A172 (cell line): ENCODE measurements at places on chromosomes 4 and X. TPM values are rescaled to one million over a fixed set of nuclear protein-coding genes. Genes with fewer than 3 reads are reported as not detected.
A peak's percentile ranks its signal among the peaks of the same experiment; 100 is the strongest.

DNA sequence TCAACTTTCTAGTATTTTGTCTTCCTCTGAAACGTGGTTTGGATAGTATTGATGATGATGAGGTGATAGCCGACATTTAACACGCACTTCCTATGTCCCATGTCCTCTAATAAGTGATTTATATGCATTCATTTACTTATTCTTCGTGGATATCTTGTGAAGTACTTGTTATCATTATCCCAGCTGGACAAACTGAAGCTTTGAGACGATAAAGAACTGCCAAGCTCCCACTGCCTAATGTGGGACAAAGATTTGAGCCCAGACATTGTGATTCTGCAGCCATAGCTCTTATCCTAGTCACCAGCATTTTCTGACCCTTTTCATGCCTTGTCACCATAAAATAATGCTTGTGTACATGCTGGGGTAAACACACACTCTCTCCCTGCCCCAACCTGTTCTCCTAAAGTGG, 92.5 kb downstream of the RAPGEF2 start:
- no peak for DNase-seq

The BRS3 gene
- total RNA-seq, result not detected in 2 replicates

DNA sequence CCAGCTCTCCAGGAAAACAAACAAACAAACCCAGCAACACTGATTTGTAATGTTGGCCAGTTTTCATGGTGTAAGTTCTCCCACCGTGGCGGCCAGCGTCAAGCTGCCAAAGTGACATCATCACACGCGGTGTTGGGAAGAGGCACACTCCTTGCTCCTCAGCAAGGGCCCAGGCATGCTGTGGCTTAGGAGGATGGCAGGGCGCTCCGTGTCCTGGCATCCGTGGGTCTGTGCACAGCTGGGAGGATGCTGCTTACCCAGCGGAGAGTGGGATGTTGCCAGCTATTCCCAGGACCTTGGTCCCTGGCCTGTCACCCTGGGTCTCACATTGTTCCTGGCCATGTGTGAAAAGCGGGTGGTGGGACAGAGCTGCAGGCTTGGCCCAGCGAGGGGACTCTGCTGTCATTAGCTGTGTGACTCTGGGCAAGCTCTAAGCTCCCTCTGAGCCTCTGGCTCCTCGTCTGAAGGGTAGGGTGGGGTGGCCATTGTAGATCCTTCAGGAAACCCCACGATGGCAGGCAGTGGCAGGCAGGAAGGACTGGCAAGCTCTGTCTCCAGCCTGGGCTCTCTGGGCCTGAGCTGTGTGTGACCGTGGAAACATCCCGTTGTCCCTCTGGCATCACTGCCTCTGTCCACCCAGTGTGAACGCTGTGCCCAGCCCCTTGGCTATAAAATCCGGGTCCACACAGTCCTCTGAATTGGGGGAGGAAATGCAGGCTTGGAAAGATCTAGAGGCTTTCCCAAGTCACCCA, 10.8 kb downstream of the PSAPL1 start:
- DNase-seq, result no peak

DNA sequence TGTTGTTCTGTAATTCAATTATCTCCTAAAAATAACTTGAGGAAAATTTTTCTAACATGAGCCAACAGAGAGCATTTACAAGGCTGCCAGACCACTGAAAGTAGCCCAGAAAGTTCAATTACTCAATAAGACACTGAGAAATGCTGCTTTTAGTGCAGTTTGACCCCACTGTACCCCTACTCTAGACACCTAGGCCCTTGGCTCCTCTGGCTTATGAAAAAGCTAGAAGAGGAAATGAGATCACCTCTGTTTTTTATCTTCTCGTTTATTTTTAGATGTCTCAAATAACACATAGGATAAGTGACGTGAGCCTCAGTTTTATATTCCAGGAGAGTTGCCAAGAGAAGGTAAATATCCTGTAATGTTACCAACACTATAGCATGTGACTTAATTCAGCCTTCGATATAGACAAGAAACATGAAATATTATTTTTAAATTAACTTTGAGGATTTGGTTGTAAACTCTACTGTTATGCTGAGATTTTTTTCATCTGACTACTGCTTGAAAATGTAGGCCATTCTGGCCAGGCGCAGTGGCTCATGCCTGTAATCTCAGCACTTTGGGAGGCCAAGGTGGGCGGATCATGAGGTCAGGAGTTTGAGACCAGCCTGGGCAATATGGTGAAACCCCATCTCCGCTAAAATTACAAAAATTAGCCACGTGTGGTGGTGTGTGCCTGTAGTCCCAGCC, 24.4 kb downstream of the TNIP3 start:
- DNase-seq, result peak; percentile 35

The DGKK gene
- not detected in 2 replicates for total RNA-seq

GRCh38 chrX:101287402-101287801, 3.7 kb downstream of the TAF7L start:
- DNase-seq, result peak; percentile 20

DNA sequence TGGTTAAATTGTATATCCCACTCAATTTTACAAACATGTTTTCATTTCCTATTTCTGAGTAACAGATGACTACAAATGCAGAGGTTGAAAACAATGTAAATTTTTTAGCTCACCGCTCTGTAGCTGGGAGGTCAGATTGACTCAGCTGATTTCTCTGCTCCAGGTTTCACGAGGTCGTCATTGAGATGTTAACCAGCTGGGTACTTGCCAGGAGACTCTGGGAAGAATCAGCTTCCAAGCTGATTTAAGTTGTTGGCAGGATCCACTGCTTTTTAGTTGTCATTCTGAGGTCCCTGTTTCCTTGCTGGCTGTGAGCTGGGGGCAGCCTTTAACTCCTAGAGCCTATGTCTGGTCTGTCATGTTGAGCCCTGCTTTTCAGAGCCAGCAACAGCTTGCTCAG, 864.3 kb upstream of the AGA start:
- no peak for DNase-seq

- DNase-seq, result no peak
These were observed 127.0 kb downstream of the CCNG2 start for GRCh38 chr4:77284036-77284435.

The FAM120C gene
- total RNA-seq, result 2.4 and 3.5 TPM in 2 replicates

The NHSL2 gene
- total RNA-seq, result not detected in 2 replicates

DNA sequence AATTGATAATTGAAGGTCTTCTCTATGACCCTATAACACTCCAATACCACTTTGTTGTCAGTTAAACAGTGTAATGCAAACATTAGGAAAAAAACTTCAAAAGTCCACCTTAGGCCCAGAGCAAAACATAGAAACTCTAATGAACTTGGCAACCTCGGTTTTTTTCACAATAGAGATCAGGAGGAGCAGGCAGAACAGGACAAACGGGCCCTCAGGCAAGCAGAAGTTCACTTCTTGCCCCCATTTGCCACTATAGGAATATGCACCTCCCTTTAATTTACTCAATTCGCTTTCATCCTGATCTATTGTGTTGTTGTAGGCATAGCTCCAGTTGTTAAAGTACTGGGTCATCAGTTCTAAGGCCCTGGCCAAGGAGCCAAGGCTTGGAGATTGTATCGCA, 18.2 kb downstream of the ACOX3 start:
- no peak for DNase-seq

GRCh38 chrX:150694738-150695410, 1.7 kb downstream of the MTMR1 start:
- no peak for DNase-seq

The CCKAR gene
- not detected in 2 replicates for total RNA-seq

DNA sequence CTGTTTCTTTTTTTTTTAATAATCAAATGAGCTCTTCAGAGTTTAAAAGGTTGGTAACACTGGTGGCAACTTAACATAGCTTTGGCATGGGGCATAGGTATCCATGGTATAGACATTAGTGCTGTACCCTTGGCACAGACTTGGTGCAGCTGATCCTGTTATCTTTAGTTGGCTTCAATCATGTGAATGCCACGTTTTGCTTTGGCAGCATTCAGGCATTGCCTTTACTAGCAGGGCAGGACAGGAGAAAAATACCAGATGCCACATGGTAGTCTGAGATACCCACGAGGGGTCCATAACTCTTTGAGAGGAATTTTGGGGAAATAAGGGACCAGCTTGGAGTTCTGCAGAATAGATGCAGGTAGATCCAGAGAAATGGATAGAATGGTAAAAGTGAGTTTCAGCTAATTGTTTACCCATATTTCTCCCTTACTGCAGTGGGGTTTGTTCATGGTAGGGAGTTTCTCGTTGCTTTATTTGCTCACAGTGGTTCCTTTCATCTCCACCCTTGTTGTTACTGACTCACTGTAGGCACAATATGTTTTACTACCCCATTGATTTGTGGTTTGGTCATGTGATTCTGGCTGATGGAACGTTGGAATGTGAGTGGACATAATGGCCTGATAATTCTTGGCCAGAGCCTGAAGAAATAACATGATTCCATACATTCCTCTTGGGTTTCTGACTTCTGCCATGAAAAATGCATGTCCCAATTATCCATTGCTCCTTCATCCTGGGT, 342.7 kb downstream of the GLUD2 start:
- peak; percentile 25 for DNase-seq

- DNase-seq, result no peak
These were observed 419.6 kb downstream of the BCOR start for GRCh38 chrX:39677978-39678791.

DNA sequence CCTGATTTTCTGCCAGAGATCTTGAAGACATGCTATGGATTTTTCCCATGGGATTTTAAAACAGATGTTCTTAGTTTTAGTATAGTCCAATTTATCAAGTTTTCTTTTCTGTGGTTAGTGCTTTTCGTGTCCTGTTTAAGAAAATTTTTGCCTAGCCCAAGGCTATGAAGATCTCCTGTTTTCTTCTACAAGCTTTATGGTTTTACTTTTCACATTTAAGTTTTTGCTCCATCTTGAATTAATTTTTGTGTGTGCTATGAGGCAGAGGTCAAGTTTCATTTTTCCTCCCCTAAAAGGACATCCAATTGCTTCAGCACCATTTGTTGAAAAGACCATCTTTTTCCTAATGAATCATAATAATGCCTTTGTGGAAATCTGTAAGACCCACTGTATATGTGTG, 65.6 kb downstream of the POLR2B start:
- DNase-seq, result no peak
